ENCODE measurements at places on chromosomes 12 and 14.

DNA sequence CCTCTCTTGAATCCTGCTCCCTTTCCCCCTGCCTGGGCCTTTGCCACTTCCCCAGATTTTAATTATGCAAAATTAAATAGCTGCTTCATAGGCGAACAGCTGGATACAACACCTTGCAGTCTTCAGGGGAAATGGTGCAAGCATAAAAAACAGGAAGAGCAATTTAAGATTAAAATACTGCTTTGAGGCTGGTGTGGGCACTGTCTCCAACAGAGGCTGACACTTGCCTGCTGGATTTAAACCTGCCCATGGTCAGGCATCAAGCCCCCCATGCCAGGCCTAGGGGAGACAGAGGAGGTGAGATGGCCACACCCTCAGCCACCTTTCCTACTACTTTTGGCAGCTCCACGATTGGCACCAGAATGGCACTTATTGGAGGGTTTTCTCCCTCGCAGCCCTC, 110.1 kb upstream of the DIO3 start:
- no peak for DNase-seq

- DNase-seq: no peak
These were observed 67.2 kb downstream of the FAR2 start for GRCh38 chr12:29216266-29216665.

DNA sequence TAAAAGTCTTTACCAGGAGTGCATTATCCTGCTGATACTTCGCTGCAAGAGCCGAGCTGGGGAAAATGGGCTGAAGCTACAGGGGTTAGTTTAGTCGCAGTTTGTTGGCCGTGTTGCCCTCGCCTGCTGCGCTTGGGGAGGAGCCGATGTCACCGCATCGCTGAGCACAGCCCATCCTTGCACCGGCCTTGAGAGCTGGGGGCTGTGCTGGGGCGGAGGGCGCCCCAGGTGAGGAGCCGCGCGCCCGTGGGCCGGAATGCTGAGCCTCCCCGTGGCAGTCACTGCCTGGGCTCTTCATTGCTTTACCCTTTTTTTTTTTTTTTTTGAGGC, 50.0 kb downstream of the ADGRD1 start:
- no peak for DNase-seq

DNA sequence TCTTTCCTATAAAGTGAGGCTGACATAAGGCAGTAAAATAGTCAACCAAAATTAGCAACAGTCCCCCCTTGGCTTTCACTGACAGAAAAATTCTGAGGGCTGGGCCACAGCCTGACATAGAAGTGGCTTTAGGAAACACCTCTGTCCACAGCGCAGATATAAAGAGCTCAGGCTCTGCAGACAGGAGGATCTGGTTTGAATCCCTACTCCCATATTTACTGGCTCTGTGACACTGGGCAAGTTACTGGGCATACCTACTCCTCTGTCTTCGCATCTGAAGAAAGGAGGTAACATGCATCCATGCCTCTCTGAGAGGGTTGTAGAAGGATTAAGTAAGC, 95.3 kb downstream of the STXBP6 start:
- no peak for DNase-seq

DNA sequence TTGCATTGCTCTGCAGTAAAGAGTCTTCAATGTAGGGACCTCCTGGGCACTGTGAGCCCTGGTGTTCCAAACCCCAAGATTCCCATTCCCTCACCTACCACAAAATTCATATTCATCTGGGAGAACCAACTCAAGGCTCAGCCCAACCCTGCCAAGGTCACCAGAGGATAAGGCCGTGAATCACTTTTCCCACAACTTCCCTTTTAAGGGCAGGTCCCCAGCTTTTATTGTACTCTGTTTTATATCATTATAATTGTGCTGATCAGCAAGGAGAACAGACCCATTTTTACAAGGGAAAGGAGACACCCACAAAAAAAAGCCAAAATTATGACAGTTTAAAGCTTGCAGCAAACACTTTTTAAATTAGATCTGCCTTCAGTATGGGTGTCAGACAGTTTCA, 363.0 kb upstream of the FKBP4 start:
- peak; percentile 75 for DNase-seq

GRCh38 chr14:71554323-71554722, 377.9 kb upstream of the RGS6 start:
- DNase-seq: no peak

DNA sequence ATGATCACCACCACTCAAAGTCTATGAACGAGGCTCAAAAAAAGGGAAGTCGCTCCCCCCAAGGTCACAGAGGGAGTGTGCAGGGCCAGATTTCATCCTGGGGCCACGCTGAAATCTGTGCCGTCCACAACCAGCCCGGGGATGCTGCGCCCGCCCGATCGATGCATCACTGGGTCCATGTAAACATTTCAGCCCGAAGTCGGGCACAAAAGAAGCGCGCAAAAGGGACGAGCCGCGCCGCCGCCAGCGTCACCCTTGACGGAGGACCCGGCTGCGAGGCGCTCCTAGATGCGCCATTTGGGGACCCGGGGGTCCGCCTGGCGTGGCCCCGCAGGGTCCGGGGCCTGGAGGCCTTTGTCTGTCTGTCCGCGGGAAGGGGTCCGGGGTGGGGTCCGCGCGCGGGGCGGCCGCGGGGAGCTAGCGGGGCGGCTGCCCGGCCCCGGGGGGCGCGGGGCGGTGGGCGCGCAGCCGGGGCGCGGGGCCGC, 503 bp downstream of the FBXO21 start:
- peak; percentile 81 for DNase-seq

DNA sequence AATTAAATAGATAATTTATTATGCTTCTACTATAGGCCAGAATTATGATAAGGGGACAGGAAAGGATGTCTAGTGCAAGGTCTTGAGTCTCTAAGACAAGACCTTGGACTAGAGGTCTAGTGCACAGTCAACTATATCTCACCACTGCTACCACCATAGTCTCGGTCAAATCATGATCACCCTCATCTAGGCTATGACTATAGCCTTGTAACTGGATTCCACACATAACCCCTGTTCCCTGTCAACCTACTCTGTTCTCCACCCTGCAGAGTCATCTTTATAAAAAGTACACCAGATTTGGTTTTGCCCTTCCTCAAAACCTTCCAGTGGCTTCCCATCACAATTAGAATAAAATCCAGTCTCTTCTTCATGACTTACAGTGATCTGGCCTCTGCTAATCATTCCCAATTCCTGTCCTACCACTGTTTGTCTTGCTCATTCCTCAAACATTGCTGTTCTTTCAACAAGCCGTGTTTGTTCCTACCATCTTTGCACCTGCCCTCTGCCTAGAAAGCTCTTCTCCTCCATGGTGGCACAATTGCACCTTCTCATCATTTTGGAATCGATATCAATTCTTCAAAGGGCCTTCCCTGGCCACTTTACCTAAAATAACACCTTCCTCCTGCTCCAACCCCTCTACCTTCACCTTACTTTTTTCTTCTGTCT, 169.4 kb downstream of the FOXN3 start:
- no peak for DNase-seq

DNA sequence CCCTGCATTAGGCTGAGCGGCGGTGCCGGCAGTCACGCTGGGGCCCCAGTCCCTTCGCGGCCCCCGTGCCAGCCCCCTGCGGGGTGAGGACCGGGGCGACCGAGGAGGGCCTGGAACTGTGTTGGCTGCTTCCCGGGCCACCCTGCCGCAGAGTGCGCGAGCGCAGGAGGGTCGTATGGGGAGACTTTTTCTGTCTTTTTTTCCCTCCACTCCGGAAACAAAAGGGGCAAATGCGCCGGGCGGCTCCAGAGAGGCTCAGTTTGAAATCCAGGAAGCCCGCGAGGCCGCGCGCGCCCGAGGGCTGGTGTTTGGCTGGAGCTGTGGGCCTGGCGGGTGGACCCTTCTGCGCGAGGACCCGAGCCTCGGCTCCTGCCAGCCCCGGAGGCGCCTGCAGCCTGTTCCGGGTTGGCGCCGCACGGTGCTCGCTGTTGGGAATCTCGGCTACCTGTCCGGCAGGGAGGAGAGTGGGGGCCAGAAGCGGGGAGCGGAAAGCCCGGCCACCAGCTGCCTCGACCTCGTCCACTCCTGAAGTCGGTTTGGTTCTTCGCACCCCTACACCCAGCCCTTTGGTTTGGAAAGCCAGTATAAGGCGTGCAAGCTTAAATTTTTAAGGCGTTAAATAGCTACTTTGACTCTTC, 638 bp downstream of the PLEKHG3 start:
- DNase-seq: peak; percentile 55

- peak; percentile 6 for DNase-seq
These were observed 6.7 kb upstream of the SLC10A1 start for GRCh38 chr14:69803753-69804152.

GRCh38 chr12:96401076-96401871, 1.0 kb upstream of the CDK17 start:
- peak; percentile 88 for DNase-seq

- no peak for DNase-seq
These were observed 97.4 kb downstream of the CDK17 start for GRCh38 chr12:96302687-96303310.

- peak; percentile 93 for DNase-seq
These were observed 718.8 kb upstream of the TMEM132C start for GRCh38 chr12:127548123-127548553.

DNA sequence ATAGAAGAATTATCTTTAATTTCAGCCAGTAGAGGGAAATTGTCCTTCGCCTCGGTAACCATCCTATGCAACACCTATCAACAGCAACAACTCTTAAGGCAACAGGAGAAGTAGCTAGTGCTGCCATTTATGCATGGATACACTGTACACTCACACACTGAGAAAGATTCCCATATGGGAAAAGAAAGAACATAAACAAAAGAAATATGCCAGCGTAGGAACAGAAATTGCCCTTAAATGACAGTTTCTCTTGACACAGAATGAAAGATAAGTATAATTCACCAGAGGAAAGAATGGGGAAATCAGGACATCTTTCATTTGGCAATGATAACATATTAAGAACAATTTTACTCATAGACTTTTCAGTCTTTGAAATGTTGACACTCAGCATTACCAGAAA, 466.9 kb downstream of the BCAT1 start:
- DNase-seq: no peak

DNA sequence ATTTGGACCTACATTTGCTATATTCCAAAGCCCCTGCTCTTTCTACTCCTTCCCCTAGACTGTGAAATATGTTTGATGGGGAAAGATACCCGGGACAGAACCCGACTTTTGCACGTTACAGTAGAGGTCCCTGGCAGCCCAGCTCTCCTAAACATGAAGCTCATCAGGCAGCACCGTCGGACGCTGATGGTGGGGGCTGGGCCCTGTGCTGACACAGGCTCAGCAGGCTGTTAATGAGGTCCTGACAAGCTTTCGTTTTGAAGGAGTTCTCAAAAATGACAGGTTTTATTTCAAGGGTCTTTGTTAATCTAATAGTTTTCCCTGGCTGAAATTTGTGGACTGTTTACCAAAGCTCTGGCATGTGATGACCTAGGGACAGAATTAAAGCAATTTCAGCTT, 102.3 kb downstream of the SLC25A47 start:
- no peak for DNase-seq

Measured in GM23248 (cell line).